ENCODE measurements at places on chromosomes 2 and 18. TPM values are rescaled to one million over a fixed set of nuclear protein-coding genes. Genes with fewer than 3 reads are reported as not detected.
A peak's percentile ranks its signal among the peaks of the same experiment; 100 is the strongest.

DNA sequence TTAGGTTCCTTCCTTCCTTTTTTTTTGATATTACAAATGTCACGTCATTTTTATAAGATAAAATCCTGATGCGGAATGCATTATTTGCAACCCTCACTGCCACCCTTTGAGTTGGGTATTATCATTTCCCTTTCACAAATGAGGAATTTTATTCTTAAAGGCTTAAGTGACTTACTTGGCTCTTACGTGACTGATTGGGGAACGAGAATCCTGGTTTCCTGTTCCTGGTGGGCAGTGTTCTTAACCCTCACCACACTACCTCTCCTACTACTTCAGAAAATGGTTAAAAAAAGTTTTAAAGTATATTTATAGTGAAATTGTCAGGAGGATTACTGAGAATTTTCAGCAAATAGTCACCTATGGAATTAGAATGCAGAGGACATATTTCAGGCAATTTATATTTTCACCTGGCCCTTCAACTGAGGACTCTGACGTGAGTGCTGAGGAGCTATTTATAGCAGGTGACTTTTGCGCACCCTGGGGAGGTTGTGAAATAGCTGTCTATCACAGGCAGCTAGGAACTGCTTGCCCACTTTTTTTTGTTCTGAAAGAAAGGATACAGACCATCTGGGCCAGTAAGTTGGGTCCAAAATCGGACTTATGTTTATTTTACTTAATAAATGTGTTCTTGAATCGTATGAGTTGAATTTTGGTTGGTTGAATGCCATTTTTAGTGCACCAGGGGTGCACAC is 18.7 kb upstream of the RASGRP3 start:
- no peak for DNase-seq

Gene GRB14
- not detected for total RNA-seq

Gene BARD1
- total RNA-seq: 43.7 TPM

Gene SULT1C4
- not detected for total RNA-seq

Gene SGPP2
- 2.7 TPM for total RNA-seq

Gene LHCGR
- not detected for total RNA-seq

DNA sequence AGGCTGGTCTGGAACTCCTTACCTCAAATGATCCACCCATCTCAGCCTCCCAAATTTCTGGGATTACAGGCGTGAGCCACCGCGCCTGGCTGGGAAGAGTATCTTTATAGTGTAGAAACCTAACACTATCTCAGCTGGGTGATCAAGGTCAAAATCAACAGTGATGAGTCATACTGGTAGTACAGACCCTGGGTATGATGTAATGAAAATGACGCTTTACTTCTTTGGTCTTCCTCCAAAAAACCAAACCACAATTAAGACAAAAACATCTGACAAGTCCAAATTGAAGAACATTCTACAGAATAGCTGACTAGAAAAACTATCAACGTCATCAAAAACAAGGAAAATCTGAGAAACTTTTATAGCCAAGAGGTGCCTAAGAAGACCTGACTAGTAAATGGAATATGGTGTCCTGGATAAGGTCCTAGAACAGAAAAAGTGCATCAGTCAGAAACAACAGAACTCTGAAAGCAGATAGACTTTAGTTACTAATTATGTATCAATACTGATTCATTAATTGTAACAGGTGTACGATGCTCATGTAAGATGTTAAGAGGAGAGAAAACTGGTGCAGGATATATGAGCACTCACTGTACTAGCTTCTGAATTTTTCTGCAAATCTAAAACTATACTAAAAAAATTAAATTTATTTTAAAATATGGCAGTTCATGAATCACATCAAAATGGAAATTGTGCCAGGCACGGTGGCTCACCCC is 25.4 kb downstream of the PDCL3 start:
- peak; percentile 35 for DNase-seq

Gene UGT1A3
- not detected for total RNA-seq

GRCh38 chr2:236687296-236687965 is 117.8 kb downstream of the ACKR3 start:
- DNase-seq: no peak

GRCh38 chr2:154599189-154599588 is 99.3 kb upstream of the KCNJ3 start:
- no peak for DNase-seq

Gene PXDN
- not detected for total RNA-seq

Gene APOB
- not detected for total RNA-seq

GRCh38 chr2:33530690-33531548 is 54.5 kb downstream of the RASGRP3 start:
- DNase-seq: no peak

DNA sequence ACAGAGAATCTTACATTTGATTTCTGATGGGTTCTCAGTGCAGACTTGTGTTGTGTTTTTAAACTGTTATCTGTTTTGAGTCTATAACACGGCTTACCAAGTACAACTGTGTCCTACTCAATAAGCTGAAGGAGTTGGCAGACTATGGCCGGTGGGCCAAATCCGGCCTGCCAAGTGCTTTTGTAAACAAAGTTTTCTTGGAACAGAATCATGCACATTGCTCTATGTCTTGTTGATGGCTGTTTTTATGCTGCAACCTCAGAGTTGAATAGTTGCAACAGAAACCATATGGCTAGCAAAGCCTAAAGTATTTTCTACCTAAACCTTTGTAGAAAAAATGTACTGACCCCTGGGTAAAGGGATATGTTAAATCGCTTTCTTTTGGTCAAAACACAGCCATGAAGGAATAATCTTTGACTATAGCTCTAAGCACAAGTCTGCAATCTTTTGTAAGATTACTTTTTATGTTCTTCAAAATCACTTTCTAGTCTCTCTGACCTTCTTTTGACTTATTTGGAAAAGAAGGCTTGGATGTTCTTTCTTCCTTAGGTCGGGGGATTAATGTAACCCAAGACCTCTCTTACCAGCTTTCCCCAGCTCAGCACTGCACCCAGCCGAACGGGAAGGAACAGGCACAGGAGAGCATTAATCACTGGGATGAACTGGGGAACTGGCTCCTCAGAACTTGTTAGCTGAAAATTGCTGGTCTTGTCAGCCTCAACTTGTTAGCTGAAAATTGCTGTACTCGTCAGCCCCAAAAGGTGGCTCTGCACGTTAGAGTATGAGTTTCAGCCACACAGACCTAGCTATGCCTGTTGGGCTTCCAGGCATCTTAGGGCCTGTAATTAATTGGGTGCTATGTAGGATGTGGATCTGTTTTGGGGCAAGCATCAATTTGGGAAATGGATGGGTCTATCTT is 75.4 kb downstream of the CD8B2 start:
- DNase-seq: no peak

Gene LIMS4
- total RNA-seq: 3.7 TPM

GRCh38 chr2:197307236-197307932 is 3.2 kb downstream of the ANKRD44 start:
- DNase-seq: no peak

DNA sequence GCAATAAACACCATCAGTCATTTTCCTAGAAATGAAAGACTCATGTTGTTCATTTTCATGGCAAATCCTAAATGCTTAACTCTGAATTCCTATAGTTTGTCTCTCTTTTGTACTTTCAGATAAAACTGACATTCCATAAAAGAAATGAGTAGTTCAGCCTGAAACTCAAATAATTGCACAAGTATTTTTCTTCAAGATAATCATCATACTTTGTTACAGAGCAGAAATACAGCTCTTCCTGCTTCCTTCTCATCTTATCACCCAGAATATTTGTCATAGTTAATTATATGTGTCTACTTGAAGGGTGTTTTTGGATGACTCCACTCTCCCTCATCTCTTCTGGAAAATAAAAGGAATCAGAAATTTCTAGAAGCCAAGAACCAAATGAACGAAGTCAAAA is 141.1 kb downstream of the HNMT start:
- DNase-seq: no peak

DNA sequence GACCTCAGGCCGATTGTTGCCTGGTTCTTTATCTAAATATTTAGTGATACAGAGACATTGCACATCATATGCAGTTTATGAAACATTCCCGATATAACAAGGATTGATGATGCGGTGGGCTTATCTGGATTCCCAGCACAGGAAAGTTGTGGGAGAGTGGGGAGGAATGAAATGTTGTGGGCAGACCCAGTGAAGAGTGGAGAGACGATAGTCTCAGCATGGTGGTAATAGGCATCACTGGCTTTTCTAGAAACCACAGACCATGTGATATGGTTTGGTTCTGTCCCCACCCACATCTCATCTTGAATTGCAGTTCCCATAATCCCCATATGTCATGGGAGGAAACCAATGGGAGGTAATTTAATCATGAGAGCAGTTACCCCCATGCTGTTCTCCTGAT is 34.8 kb upstream of the RND3 start:
- DNase-seq: no peak

- DNase-seq: no peak
Observed at GRCh38 chr2:78585871-78586270, 439.6 kb upstream of the REG3G start.

DNA sequence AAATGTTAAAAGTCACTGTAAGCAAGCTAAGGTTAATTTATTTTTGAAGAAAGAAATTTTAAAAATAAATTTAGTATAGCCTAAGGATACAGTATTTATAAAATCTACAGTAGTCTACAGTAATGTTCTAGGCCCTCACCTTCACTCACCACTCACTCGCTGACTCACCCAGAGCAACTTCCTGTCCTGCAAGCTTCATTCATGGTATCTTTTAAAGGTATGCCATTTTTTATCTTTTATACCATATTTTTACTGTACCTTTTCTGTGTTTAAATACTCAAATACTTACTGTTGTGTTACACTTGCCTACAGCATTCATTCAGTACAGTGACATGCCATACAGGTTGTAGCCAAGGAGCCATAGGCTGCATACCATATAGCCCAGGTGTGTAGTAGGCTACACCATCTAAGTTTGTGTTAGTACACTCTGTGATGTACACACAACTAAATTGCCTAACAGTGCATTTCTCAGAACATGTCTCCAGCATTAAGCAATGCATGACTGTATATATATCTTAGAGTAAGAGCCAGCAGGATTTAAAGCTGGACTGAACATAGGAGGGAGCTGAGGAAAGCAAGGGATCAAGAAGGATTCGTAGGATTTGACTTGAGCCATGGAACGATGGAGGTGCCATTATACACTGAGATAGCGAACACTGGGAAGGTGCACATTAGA is 83.1 kb upstream of the KLF7 start:
- DNase-seq: no peak

Gene WNT10A
- total RNA-seq: 0.70 TPM

Gene MC4R
- total RNA-seq: not detected

- no peak for DNase-seq
Observed at GRCh38 chr2:26144031-26144430, 28.9 kb upstream of the GAREM2 start.

Gene MZT2B
- 422 TPM for total RNA-seq

Gene CAPN14
- total RNA-seq: 0.35 TPM

- DNase-seq: no peak
Observed at GRCh38 chr18:8976606-8977005, 125.9 kb upstream of the NDUFV2 start.

Gene ESPNL
- 0.05 TPM for total RNA-seq

DNA sequence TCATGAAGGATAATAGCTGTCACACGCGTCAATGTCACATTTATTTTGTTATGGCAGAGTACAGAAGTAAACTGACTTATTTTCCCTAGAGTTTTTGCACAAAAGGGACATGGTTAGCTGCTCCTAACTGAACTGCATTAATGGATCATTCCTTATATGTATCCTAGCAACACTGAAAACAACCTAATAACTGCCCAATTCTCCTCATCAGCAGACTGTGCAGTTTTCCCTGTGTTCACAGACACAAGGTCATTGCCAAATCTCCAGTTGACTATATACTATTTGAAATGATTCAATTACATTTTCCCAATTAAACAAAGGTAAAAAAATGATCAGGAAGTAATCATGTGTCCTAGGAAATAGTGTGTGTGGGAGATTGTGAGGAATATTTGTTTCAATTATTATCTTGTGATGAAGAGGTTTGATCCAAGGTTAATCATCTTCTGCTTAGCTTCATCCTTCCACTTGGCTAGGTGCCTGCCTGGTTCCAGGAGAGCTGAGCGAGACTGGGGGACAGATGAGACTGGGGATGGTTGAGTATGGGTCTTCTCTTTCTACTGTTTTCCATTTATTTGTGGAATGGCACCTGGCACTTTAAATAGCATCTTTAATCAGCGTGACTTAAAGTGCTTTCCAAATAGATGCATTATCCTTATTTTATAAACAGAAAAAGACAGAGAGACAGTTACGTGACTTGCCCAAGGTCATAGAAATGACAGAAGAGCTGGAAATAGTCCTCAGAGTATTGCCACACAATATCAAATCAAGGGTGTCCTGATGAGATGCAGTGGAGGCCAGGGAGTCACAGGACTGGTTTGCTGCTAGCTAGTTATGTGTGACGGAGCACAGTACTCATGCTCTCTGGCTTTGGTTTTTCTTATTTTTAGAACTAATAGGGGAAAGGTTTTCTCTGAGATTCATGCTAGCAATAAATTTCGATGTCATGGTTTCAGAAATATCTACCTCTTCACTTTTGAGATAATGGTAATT is 335.6 kb downstream of the PIK3C3 start:
- no peak for DNase-seq

GRCh38 chr2:9037166-9037565 is 33.7 kb upstream of the MBOAT2 start:
- DNase-seq: no peak

- DNase-seq: no peak
Observed at GRCh38 chr2:240460781-240461431, 25.4 kb downstream of the GPC1 start.

Gene UCN
- 3.0 TPM for total RNA-seq

Gene PLA2R1
- total RNA-seq: not detected

DNA sequence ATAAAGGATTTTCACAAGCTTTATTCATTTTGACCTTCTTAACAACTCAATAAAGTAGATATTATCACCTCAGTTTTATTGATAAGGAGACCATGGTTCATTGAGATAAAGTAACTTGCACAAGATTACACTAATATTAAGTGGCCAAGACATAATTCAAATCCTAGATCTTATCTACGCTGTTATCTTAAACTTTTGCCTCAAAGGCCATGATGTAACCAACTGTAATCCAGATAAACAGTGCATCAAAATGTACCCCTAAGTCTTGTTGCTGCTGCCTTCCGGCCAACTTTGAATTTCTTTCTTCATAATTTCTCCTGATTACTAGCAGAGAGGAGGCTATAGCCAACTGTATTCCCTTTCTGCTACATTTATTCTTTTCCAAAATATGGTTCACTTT is 1094.8 kb upstream of the PIK3C3 start:
- no peak for DNase-seq

DNA sequence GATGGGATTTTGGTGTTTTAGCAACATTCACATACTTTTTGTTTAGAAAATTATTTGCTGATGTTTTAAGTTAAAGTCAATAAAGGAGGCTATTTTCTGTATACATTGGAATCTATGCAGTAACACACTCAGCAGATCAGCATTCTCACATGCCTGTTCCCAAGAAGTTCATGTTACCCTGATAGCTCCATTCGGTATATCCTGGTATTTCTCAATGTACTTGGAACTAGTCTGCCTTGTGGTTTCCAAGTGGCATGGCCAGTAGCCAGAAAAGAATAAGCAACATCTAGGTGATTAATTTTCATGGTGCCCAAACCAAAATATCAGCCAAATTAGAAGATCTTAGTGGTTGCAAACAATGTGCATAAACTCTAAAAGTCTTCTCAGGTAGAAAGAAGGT is 5.2 kb upstream of the NCAPH start:
- no peak for DNase-seq

- DNase-seq: no peak
Observed at GRCh38 chr2:11257964-11258363, 86.5 kb downstream of the ROCK2 start.

Gene CD8B
- 2.1 TPM for total RNA-seq
